ENCODE measurements at places on chromosomes 3 and 15.

DNA sequence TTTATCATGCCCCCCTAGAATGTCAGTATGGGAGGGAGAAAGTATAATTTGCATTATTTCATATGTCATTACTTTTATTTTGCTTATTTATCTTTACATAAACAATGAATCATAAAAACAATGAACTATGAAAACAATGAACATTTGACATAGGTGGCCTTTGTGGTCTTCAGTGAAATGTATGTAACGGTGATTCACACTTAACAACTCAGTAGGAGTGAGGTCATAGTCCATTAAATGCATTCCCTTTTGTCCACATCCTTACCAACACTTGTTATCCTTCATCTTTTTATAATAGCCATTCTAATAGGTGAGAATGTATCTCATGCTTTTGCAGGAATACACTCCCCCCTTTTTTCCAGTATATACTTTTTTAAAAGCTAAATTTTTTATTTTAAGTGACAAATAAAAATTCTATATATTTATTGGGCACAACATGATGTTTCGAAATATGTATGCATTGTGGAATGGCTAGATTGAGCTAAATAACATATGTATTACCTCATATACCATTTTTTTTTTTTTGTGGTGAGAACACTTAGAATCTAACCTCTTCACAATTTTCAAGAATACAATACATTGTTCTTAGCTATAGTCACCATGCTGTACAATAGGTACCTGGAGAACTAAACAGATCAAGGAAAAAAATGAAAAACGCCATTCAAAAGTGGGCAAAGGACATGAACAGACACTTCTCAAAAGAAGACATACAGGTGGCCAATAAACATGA is 189.5 kb downstream of the WDR72 start:
- DNase-seq, result no peak

DNA sequence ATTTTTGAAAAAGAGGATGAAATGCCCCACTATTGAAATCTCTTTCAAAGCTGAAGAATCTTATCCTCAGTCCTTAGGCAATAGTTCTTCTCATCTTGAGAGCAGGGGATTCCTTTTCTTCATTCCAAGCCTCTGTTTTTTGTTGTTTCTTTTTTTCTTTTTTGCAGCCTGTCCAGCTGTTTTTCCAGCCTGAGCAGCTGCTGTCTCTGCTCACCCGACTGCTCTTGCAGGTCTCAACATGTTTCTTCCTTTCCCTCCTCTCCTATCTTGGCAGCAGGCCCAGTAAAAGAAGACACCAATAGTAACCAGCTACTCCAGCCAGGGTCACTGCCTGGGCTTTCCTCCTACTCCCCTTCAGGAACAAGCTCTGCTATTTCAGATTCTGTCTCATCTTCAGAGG is 23.8 kb downstream of the MEX3B start:
- DNase-seq, result no peak

DNA sequence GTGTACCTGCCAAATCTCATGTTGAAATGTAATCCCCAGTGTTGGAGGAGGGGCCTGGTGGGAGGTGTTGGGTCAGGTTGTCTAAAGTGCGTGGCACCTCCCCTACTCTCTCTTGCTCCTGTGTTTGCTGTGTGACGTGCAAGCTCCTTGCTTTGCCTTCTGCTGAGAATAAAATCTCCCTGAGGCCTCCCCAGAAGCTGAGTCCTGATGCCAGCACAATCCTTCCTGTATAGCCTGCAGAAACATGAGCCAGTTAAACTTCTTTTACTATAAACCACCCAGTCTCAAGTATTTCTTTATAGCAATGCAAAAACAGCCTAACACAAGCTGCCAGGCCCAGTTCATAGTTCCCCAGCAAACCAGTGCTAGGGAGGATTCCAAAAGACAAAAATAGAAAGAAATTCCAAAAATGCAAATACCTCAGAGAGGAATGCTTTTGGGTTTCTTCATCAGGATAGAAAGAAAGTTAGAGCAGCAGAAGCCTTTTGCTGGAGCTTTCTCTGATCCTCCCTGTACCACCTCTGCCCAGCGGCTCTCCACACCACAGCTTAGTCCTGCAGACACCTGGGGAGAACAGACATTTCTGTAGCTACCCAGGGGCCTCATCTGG is 25.9 kb upstream of the CDV3 start:
- DNase-seq, result no peak

GRCh38 chr3:155504682-155505081 is 211.2 kb upstream of the STRIT1 start:
- DNase-seq, result no peak

DNA sequence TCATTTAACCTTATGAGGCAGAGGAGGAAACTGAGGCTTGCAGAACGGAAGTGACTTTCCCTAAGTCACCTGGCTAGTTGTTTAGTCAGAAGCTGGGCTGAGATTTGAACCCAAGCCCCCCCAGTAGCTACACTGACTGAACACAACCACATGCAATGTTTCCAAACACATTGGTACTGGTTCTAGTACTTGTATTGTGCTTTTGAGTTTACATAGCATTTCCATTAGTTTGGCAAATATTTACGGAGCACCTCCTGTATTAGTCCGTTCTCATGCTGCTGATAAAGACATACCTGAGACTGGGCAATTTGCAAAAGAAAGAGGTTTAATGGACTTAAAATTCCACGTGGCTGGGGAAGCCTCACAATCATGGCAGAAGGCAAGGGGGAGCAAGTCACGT is 56.3 kb upstream of the ITGA11 start:
- no peak for DNase-seq

- DNase-seq, result no peak
Measured at GRCh38 chr3:15074500-15074899, 9.4 kb upstream of the MRPS25 start.

DNA sequence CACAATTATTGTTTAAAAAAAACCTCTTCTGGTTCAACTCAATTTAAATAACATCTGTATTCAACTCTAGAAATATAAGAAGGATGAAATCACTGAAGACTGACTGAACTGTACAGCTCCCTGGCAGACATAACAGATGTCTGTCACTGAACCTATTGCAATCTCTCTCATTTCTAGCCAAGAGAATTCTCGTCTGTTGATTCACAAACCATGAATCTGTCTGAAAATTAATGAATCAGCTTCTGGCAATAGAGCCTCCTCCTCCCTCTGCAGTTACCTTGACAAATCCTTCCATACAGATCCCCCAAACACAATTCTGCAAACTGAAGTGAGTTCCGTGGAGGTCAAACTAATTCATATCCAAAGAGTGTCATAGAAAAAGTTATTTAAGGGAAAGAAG is 561.4 kb downstream of the PYDC2 start:
- no peak for DNase-seq

GRCh38 chr3:72628065-72628464 is 220.2 kb downstream of the SHQ1 start:
- no peak for DNase-seq

DNA sequence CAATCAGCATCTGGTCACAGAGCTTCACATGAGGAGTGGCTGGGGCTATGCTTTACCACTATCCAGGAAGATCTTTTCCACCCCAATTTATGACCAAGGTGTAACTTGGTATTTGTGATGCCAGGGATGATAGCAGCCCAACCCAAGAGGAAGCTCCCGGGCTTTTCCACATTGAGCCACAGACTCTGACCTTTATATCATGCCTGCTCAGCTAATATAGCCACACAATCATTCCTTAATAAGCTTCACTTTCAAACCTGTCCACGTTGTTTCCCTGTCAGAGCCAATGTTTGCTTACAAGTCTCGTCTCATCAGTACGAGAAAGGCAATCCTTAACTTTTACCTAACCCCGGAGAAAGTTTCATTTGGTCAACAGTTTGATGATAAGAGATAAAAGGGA is 330.9 kb downstream of the SHQ1 start:
- DNase-seq, result no peak

GRCh38 chr3:13525827-13526625 is 22.9 kb upstream of the FBLN2 start:
- DNase-seq, result no peak

DNA sequence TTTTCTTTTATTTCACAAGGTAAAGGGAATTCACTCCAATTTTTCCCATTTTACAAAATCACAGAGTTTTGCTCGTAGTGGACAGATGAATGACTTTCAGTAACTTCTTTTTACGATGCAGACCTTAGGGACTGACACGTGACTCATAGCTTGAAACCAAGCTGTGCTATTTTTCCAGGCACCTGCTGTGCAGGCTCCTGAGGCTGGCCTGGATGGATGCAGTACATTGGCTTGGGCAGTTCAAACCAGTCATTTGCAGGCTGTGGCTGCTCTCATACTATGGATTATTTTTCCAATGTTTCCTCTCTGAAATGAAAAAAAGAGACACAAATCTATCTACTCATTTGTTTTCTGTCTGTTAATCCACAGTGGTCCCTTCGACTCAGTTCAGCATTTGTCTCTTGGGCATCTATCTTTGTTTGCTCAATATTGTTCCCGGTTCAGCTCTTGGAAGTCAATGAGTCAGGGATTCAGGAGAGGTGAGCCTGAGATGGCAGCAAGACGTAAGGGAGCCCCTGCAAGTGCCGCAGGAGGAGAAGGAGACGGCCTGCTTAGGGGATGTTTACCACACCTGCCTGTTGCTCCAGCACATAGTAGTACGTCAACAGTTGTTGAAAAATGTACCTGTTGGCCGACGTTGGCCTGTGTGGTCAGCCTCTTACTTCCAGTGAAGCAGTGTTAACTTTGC is 92.8 kb downstream of the SV2B start:
- no peak for DNase-seq

GRCh38 chr3:133381346-133382109 is 18.3 kb upstream of the BFSP2 start:
- no peak for DNase-seq

- DNase-seq, result no peak
Measured at GRCh38 chr3:112847692-112848091, 1.0 kb upstream of the CD200R1L start.

- DNase-seq, result no peak
Measured at GRCh38 chr15:81809543-81809942, 236.3 kb downstream of the MEX3B start.
